Cortex of kidney (tissue), 1 donor: ENCODE measurements at places on chromosomes 6 and 20.

DNA sequence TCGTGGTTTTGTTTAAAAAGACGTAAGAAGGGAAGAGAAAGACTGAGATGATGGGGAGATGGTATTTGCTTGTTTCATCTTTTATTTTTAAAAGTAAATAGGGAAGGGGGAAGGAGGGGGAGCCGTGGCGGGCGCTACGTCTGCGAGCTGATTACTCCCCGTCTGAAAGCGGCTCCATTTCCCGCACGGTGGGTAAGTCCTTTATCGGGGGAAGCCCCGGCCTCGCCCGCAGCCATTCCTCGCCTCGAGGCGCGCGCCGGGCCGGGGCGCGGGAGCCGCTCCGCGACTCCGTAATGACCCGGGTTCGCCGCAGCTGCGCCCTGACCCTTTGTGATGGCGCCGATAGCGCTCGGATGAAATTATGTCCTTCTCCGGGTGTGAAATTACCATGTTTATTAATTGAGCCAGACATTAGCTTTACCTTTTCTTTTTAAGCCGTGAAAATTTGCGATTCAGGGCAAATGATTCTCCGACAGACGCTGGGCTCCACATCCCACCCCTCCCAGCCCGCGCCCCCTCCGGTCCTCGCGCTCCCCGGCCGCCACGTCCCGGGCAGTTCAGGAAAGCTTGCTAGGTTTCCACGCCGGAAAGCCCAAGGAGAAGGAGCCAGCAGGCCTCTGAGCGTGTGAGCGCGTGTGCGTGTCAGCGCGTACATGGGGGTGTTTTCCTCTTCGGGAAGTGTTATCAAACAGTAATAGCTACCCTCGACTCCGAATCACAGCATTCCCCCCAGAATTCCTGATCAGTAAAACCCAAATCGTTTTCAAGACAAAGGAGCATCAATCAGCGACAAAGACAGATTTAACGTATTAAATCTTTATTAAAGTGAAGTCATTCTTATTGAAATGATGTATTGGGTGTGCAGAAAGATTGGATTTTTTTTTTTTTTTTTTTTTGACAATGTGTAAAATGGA, 30.0 kb downstream of the TFAP2A start:
- DNase-seq: no peak

DNA sequence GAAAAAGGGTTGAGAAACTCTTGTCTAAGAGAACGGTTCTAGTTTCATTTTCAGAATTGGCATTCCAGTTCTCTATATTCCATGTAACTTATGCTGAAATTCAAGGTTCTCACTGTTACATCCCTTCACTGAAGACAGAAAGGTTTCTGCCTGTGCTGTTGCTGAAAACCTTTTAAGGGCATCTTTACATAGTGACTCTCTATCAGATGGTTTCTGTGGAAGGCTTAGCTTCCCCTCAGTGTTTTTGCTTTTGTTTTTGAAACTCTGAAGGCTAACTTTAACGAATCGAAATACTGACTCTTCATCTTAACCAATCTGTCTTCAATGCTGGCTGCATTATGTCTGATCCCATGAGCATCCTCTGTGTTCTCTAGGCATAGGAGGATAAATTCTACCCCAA, 1286.2 kb upstream of the EYS start:
- no peak for DNase-seq

DNA sequence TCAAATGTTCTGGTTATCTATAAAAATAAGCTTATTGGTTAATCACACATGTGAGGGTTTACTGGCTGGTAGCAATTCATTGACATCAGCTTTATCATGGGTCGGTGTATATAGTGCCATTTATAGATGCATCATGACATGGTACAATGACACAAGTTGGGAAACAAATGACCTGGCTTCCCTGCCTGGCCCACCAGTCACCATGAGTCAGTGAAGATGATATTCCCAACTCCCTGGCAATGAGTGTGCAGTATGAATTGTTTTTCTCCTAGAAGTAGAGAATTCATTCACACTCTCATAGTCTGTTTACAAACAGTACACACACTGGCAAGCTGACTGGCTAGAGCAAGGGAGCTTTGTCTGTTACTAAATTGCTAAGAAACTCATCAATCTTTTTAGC, 37.2 kb upstream of the CALHM6 start:
- DNase-seq: no peak

DNA sequence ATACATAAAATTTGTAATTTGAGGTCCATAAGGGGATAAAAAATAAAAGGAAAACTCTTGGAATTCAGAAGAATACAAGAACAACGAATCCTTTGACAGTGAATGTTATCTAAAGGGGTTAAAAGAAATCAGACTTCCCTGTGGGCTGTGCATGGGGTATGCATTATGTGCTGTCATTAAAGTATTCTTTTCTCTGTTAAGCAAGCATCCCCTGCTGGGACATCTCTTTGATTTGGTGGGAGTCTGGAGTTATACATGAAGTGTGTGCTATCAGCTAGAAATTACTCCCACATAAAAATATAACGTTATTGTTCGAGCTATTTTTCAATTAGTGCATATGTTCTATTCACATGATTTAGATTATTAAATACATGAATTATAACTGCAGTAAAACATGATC, 195.2 kb downstream of the CENPW start:
- DNase-seq: no peak

GRCh38 chr6:163501026-163501425, 86.5 kb downstream of the QKI start:
- DNase-seq: no peak

DNA sequence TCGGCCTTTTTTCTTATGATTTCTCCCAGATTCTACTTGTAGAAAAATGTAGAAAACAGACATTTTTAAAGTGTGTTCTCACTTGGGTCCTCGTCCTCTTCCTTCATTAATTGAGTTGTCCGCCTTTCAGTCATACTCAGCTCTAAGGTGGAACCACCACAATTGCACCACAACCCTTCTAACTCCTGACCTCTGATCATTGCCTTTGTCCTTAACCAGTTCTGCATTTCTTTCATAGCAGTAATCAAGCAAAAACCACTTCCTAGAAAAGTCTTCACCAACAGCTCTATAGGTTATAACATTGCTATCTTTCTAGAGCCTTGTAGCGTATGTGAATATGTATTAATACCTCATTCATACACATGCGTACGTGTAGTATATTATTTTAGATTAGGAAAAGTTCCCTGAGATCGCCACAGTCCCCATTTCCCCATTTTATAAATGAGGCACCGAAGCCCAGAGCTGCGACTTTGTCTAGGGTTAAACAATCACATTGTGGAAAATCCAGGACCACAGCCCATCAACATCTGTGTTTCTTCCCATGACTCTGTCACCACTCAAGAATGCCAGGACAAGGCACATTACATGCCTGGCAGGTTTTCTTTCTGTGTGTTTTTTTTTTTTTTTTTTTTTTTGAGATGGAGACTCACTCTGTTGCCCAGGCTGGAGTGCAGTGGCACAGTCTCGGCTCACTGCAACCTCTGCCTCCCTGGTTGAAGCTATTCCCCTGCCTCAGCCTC, 175.5 kb downstream of the BTBD3 start:
- DNase-seq: no peak

- no peak for DNase-seq
Measured at GRCh38 chr6:55456016-55456415, 123.0 kb downstream of the HMGCLL1 start.

GRCh38 chr20:9331707-9332435, 182.5 kb upstream of the LAMP5 start:
- no peak for DNase-seq

DNA sequence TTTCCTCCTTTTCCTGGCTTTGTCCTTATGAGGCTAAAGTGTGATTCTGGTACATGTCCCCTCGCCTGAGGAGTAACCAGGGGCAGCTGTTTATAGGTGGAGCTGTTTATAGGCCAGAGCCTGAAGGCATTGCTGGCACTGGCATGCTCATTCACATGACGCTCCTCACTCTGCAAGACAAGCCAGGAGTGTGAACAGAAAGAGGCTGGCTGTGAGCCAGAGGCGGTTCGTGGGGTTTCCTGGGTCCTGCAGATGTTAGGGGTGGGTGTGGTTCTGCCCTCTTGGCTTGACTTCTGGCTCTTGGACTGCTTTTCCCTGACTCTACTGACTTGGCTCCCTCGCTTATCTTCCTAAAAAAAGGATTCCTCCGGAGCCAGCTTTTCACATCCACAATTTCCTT, 12.8 kb upstream of the MDFI start:
- no peak for DNase-seq

DNA sequence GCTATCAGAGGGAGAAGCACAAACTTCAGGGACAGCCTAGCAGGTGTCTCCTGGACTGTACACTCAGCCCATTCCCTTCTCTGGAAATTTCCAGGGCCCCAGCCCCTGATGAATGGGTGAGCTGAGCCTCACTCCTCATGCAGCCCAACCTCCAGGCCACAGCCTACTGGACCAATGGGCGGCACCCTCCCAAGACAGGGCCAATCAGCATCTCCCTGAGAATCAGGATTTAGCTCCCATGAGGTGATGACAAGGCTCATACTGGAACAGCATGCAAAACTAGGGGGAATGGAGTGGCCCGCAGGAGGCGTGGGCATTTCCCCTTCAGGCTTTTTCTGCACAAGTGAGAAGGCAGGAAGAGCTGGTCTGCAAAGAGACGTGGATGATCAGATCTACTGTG, 29.0 kb downstream of the NFATC2 start:
- DNase-seq: no peak

GRCh38 chr6:8513174-8513573, 77.8 kb upstream of the SLC35B3 start:
- no peak for DNase-seq

DNA sequence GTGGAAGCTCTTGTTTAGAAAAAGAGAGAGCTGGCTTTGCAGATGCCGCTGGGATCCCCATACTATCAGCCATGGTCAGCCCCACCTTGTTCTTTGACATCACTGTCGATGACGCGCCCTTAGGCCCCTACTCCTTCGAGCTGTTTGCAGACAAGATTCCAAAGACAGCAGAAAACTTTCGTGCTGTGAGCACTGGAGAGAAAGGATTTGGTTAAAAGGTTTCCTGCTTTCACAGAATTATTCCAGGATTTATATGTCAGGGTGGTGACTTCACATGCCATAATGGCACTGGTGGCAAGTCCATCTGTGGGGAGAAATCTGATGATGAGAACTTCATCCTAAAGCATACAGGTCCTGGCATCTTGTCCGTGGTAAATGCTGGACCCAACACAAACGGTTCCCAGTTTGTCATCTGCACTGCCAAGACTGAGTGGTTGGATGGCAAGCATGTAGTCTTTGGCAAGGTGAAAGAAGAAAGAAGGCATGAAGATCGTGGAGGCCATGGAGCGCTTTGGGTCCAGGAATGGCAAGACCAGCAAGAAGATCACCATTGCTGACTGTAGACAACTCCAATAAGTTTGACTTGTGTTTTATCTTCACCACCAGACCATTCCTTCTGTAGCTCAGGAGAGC, 2.4 kb upstream of the BLCAP start:
- DNase-seq: no peak

DNA sequence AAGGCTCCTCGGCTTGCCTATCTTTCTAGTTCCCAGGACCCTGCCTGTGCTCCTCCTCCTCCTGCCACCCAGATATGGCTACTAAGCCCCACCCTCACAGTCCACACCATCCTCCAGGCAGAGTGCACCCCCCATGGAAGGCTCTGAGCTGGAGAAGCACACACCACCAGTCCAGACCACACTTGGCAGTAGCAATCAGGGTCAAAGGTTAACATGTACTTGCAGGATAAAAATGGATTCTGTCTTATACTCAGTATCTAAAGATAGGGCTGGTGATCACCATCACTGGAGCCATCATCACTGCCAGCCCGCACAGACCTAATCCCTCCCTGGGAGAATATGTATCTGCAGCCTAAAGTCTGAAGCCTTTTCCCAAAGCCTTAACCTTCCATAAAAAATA, 83.4 kb downstream of the PRKN start:
- no peak for DNase-seq

- DNase-seq: no peak
Measured at GRCh38 chr6:15359335-15359862, 113.5 kb downstream of the JARID2 start.

- no peak for DNase-seq
Measured at GRCh38 chr6:32852844-32853540, 512 bp downstream of the TAP1 start.

GRCh38 chr6:36969240-36969691, 14.7 kb downstream of the PI16 start:
- no peak for DNase-seq

DNA sequence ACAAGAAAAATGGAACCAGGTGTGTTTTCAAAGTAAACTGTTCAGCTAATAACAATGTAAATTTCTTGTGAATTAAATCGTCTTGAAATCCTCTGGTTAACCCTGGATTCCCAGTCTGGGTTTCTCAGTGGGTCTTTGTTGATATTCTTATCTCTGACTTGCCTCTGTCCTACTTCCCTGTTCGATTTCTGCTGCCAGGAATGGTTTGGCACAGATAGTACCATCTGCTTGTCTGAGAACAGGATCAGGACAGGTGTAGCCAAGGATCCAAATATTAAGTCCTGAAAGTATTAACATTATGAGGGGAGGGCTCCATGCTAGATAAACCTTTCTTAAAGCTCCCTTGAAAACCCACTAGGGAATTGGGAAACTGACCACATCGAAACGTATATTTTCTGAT, 30.1 kb downstream of the ARFGEF2 start:
- no peak for DNase-seq

- DNase-seq: no peak
Measured at GRCh38 chr6:44110005-44110676, 17.1 kb downstream of the MRPL14 start.

- DNase-seq: no peak
Measured at GRCh38 chr6:107292715-107293271, 166.6 kb downstream of the PDSS2 start.

DNA sequence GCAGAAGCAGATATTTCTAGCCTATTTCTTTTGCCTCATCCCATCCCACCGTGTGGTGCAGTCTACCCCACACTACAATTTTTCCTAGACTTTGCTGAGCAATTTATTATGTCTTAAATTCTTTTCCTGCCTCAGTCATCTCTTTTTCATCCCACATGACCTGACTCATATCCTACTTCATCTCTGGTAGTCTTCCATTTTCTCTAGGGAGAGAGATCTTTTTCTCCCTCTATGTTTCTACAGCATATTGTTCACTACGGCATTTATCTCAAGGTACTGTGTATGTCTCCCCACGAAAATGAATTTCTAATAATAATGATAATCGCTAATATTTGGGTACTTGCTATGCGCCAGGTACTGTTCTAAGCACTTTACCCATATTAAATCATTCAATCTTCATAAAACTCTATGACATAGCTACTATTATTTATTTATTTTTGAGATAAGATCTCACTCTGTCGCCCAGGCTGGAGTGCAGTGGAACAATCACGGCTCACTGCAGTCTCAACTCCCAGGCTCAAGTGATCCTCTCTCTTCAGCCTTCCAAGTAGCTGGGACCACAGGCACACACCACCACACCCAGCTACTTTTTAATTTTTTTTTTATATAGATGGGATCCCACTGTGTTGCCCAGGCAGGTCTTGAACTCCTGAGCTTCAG, 15.6 kb downstream of the PDSS2 start:
- DNase-seq: no peak

GRCh38 chr6:37393381-37393929, 39.6 kb upstream of the CMTR1 start:
- DNase-seq: no peak

GRCh38 chr6:139231206-139231605, 60.6 kb downstream of the TXLNB start:
- no peak for DNase-seq
